ENCODE measurements at places on chromosomes 2 and 18.

- no peak for DNase-seq
These were observed 112.0 kb upstream of the PNPT1 start for GRCh38 chr2:55805686-55806085.

DNA sequence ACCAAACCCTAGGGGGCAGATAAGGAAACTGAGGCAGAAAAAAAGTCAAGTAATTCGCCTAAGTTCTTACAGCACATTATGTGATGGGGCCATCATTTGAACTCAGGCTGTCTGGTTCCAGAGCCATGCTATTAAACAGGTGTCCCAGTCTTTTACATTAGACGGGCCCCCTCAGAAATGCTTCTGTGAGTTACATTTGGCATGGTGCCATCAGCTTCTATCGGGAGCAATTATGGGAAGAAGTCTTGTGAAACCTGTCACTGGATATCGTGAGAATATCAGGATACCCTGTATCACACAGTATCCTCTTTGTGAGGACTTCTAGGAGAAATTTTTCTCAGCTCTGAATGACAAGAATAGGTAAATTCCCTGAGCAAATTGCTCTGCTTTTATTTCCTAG is 143.7 kb upstream of the NOSTRIN start:
- DNase-seq: no peak

DNA sequence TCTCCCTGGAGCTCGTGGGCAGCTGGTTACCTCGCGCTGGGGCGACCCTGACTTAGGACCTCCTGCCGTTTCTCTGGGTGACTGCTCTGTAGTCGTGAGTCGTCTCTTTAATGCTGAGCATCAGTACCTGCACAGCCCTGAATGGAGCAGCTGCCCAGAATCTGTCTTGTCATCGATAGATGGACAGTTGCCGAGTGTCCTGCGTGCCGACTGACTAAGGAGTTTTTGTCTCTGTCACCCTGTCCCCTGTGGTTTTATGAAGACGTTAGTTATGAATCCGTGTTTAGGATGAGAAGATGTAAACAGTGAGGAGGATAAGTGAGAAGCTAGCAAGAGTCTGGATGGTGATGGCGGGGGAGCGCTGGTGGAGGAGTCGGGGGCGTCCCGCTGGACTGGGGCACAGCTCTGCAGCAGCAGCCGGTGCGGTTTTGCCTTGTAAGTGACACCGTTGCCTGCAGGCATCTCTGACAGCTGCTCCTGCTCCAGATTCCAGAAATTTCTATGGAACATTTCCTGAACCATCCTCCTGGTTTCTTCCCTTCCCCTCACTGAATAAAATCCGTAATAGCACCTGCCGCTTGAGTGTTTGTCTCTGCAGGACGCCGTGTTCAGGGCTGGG is 13.3 kb downstream of the AGAP1 start:
- no peak for DNase-seq

GRCh38 chr2:176669398-176670174 is 400.3 kb downstream of the MTX2 start:
- DNase-seq: no peak

DNA sequence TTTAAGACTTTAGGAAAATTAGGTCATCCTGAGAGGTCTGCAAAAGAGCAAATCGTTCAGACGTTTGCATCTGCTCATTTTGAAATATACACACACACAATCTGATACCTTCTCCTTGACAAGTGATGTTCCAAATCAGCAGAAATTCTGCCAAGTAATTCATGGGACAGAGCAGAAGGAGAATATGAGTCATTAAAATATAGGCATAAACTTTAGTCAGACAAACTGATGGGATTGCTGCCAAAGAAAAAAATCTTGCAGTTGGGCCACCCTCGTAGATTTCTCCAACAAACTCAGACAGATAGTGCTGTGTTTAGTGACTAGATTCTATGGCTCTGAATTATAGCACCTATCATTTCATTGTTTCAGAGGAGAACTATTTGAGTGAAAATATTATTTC is 336.3 kb downstream of the NYAP2 start:
- DNase-seq: no peak

- DNase-seq: no peak
These were observed 26.8 kb downstream of the B3GNT2 start for GRCh38 chr2:62222674-62223073.

- DNase-seq: no peak
These were observed 149.0 kb upstream of the KCTD1 start for GRCh38 chr18:26697186-26697884.
